ENCODE measurements at places on chromosomes 1 and 21.

GRCh38 chr1:15153842-15154479, 414 bp downstream of the TMEM51 start:
- DNase-seq = peak; percentile 80

- DNase-seq = no peak
These were observed 987 bp downstream of the DYNLT4 start for GRCh38 chr1:44806025-44806703.

GRCh38 chr1:118147522-118147921, 37.5 kb downstream of the SPAG17 start:
- DNase-seq = no peak

- no peak for DNase-seq
These were observed 101.9 kb upstream of the SLC45A1 start for GRCh38 chr1:8216005-8216404.

DNA sequence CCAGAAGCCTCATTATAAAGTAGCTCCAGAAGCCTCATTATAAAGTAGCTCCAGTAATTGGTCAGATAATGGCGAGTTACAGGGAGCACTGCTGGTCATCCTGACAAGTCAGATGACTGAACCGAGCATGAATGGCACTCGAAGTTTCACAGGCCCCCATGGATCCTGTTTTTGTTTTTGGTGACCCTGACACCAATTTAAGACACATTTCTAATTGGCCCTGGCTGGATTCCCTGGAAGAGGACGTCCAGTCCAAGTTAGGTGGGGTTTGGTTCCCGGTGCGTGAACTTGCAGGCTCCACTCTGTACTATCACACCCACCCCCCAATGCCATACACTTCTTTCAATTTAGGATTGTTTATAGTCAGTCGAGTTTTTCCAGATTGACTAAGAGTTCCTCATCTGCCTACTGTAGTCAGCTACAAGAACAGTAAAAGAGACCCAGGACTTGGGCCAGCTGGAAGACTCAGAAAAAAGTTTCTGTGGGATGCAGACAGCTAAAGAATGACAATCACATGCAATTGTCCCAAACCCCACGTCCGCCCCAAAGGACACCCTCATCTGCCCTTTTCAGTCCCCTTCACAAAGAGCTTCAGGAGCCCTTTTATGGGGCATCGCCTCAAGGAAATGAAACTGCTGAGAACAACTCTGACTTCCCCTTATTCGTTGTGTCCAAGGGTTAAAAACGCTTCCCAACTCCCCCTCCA, 2.7 kb downstream of the DHRS3 start:
- no peak for DNase-seq

- DNase-seq = no peak
These were observed 18.7 kb downstream of the ADAMTS5 start for GRCh38 chr21:26948194-26948593.

- DNase-seq = no peak
These were observed 14.7 kb upstream of the CITED4 start for GRCh38 chr1:40876891-40877290.

DNA sequence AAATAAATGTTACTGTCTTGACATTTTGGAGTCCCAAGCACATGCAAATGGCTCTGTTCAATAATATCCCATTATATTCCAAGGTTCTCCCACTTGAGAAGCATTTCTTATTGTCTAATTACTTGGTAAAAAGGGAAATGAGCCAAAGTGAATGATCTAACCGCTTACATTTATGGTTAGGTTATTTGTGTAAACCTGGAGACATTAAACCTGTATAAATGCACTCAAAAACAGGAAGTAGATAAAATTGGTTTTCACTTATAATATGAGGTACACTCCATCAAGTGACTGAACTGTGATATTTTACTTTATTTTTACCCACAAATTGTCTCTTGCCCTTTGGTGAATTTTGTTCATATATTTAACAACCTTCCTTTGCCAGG, 26.8 kb downstream of the KIF1B start:
- no peak for DNase-seq

- no peak for DNase-seq
These were observed 57.8 kb downstream of the EPB41 start for GRCh38 chr1:28971980-28972771.

GRCh38 chr1:156926175-156926574, 5.7 kb downstream of the LRRC71 start:
- no peak for DNase-seq

- DNase-seq = no peak
These were observed 58.9 kb upstream of the GNG4 start for GRCh38 chr1:235708390-235708962.

DNA sequence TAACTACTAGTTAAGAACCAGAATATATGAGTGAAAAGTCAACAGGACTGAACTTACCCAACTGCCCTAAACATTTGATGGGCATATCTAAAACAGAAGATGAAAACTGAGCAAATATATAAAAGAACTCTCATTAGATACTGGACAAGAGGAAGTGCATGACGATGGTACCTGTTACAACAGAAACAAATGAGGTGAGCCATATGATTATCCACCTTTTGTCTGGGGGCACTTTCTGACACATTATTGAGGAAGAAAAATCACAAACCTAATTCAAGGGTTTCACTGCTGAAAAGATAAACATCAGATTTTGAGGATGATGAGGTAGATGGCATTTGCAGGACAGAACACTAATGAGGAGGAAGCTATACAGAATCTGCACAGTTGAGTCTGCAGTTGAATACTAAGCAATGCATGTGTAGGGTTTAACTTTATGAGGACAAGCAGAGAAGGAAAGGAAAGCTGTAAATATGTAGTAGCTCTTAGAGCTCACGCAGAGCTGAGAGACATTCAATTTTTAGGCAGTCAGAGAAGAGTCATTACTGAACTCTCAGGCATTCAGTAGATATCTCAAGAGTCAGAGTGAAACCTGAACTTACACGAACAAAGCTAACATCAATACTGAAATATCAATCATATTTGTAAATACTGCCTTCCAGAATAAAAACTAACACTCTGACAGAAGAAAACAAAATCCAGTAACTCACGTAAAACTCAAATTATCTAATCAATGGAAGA, 262.1 kb downstream of the AKT3 start:
- DNase-seq = no peak

DNA sequence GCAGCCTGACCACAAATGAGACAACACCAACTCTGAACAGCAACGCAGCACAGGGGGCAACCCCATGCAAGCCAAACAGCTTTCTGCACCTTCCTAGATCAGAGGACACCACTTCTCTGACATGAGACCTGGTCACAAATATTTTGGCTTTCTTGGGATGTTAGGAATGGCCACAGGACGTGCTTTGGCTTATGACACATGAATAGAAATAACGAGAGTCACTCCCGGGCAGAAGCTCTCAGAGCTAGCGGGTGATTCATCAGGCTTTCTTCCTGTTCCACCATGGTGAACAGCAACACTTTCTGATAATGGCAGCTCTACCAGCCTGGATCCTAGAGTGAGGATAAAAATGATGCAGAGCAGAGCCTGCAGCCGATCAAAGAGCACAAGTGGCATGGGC, 39.4 kb downstream of the PAFAH2 start:
- no peak for DNase-seq

GRCh38 chr1:9687120-9687873, 35.8 kb downstream of the PIK3CD start:
- DNase-seq = peak; percentile 79

DNA sequence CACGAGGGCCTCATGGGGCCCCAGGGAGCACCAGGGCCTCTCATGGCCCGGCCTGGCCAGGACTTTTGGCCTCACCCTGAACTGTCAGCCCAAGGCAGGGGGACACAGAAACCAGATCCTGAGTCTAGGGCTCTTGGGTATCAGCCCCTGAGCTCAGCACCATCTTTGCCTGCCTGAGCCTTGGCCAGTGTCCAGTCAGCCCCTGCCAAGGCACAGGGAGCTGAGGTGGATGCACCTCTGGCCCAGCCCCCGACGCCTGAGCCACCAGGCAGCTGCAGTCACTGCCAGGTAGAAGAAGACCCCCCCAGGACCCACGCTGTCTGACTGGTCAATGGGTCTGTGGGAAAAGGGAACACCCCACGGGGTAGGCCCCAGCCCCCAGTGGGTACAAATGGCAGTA, 25.3 kb downstream of the CDCA8 start:
- no peak for DNase-seq

- DNase-seq = no peak
These were observed 69.8 kb downstream of the GPR88 start for GRCh38 chr1:100607628-100608240.

- peak; percentile 8 for DNase-seq
These were observed 48.5 kb downstream of the WNT9A start for GRCh38 chr1:227899141-227899819.

- DNase-seq = no peak
These were observed 2.9 kb upstream of the PSEN2 start for GRCh38 chr1:226867461-226868054.

GRCh38 chr1:219945795-219946194, 17.4 kb upstream of the SLC30A10 start:
- DNase-seq = no peak

- DNase-seq = no peak
These were observed 801 bp downstream of the TRAF5 start for GRCh38 chr1:211327346-211327921.

GRCh38 chr1:167145965-167146364, 52.1 kb downstream of the STYXL2 start:
- no peak for DNase-seq

DNA sequence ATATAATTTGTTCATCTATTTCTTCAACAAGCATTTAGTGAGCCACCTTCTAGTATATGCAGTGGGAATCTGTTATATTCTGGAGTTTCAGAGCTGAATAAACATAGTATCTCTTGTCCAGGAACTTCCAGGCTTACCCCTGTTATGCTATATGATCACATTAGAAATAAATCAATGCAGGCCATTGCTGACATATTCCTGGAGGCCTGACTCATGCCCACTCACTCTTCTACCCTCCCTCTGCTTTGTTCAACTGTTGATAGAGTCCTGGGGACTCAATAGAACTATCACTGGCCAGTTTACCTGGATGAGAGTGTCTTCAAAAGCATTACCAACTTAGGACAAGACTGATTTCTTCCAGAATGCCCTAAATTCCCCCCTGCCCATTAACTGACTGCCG, 29.3 kb upstream of the SRSF10 start:
- DNase-seq = no peak

DNA sequence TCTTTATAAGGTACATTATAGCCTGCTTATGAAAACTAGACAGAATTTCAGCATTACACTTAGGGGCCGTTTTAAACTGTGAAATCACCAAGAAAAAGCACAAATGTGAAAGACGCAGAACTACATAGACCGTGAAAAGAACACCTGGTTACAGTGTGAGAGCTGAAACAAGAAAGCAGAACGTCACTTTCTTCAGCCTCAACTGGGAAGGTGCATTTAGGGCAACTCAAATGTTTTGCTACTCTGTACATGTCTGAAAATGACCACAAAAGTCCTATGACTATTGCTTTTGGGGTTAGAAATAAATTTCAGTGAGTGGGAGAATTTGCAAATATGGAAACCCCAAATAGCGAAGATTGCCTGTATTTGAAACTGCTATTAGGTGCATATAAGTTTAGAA, 268.7 kb downstream of the OLFM3 start:
- no peak for DNase-seq

DNA sequence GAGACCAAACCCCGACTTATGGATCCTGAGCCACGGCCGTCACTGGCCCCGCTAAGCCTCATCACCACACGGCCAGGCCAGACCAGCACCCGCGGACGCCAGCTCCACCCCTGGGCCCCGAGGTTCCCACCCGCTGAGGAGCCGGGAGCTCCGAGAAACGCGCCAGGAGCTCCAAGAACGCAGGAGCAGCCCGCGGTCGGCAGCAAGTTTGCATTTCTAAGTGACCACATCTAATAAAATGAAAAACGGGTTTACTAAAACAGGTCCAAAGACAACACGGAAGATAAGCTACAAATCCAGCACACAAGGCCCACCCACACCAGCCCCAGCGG, 8.1 kb upstream of the C1QTNF12 start:
- DNase-seq = no peak

- no peak for DNase-seq
These were observed 83.8 kb downstream of the STUM start for GRCh38 chr1:226632169-226632879.

GRCh38 chr1:24930260-24931145, at the start of gene RUNX3:
TSS of gene RUNX3 (minus strand) at chr1:24930276. CDS start at chr1:24929868, 408 bp downstream.
- peak; percentile 58 for DNase-seq

- no peak for DNase-seq
These were observed 7.2 kb downstream of the SLAMF1 start for GRCh38 chr1:160639652-160640051.

- DNase-seq = no peak
These were observed 216.7 kb downstream of the TRABD2B start for GRCh38 chr1:47780469-47780995.

GRCh38 chr1:225919906-225920305, 4.1 kb downstream of the PYCR2 start:
- DNase-seq = no peak

GRCh38 chr1:171740356-171740863, 1.5 kb downstream of the VAMP4 start:
- DNase-seq = no peak

DNA sequence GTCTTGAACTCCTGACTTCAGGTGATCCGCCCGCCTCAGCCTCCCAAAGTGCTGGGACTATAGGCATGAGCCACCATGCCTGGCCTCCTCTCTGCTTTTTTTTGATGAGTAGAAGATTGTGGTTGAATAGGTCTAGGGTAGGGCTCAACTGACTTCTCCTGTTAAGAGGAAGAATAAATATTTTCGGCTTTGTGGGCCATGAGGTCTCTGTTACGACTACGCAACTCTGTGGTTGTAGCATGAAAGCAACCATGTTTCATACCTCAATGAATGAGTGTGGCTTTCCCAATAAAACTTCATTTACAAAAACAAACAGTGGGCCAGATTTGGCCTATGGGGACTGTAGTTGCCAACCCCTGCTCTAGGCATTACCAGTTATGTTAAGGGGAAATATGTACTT, 67.8 kb downstream of the NID1 start:
- DNase-seq = no peak

GRCh38 chr1:2528016-2528415, 1.6 kb upstream of the PANK4 start:
- DNase-seq = no peak

DNA sequence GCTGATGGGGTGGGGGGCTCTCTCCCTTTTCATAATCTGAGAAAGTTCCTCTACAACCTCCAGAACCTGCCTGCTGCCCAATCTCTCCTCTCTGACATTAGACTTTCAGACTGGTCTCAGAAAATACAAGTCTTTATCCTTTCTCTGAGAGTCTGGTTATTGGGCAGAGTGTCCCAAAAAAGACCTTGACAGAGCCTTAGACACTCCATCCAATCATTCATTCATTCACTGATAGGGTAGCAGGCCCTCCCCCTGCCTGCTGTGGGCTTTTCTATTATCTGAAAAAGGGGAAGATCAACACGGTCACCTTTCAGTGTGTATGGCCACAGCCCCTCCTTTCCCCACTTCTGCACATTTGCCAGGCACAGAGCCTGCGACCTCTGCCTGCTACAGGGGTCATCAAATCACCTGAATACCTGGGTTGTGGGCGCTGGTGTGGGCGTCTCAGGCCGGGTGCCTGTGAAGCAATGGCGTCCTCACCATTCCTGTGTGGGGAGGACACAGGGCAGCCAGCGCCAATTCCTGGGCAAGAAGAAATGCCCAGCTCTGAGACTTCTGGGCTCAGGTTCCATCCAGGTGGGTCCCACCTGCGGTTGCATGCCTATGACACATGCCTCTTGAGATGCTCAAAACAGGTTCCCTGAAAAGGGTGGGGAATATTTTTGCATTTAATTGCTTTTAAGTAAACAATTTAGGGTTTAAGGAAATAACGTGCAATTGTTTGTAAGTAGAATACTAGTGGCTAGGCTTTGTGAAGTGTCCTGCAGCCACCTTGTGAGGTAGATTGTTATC, 52.8 kb downstream of the ELK4 start:
- no peak for DNase-seq

GRCh38 chr1:21326861-21327344, 36.6 kb upstream of the ECE1 start:
- peak; percentile 35 for DNase-seq

All from nephron progenitor cell (in vitro differentiated cells).